ENCODE measurements at places on chromosomes 11 and 22.

DNA sequence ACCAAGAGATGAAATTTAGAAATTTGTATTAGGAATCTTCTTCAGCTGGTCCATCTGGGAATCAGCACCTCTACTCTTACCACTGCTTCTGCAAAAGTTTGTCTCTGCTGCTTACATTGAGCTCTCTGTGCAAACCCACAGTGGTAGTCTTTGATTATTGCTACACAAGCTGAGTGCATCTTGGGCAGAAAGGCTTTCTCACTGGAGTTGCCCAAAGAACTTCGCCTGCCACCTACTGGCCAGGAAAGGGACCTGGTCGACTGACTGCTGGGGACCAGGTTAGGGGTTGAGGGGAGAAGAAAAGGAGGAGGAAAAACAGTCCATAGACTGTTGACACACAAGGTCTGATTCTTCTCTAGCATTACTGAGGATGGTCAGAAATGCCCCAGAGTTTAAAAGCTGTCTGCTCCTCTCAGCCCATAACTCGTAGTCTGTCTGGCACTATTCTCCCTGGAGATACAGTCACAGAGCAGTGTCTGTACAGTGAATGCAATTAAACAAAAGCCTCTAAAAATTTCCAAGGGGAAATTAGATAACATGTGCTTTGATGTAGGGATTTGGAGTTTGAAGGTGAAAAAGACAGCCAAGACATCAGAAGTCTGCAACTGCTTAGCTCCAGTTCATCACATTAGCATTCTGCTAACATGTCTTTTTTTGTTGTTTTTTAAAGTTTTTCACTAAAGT lies 215.0 kb upstream of the CTSC start:
- DNase-seq = peak; percentile 17

- DNase-seq = no peak
Measured at GRCh38 chr22:19916006-19916405, 25.6 kb upstream of the COMT start.

- DNase-seq = no peak
Measured at GRCh38 chr11:10125522-10126133, 168.4 kb downstream of the SBF2 start.

- no peak for DNase-seq
Measured at GRCh38 chr11:47003180-47003877, 66.8 kb downstream of the CSTPP1 start.

DNA sequence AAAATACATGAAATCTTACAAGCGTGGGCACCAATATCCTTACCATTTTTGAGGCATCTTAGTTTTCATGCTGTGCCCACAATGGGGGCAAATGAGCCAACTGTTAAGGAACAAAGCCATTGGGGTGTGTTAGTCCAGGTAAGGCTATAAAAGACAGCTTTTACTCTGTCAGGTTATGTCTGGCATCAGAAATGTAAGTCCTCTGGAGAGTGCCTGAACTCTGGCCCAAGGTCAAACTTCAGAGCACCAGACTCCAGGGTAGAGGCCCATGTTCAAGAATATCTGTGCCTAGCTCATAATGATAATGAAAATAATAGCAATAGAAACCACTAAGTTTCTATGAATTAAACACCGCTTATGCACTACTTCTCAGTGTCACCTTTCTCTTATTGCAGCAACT lies 105.5 kb downstream of the CSNK2A3 start:
- DNase-seq = no peak

GRCh38 chr22:33513388-33514338 lies 406.6 kb downstream of the LARGE1 start:
- no peak for DNase-seq

GRCh38 chr11:17636721-17637120 lies 82.7 kb upstream of the MYOD1 start:
- no peak for DNase-seq
